Osteoblast (primary cell): ENCODE measurements at places on chromosomes 4 and X. TPM values are rescaled to one million over a fixed set of nuclear protein-coding genes. Genes with fewer than 3 reads are reported as not detected.

DNA sequence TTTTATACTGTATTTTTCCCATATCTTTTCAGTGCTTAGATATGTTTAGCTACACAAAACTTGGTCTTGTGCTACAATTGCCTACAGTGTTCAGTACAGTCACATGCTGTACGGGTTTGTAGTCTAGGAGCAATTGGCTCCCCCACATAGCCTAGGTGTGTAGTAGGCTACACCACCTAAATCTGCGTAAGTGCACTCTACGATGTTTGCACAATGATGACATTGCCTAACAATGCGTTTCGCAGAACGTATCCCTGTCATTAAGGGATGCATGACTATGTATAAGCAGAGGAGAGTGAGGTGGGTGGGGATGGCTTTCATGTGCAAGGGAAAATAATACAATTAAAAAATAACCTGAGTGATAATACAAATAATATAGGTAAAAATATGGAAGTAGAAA, 131.4 kb downstream of the GBA3 start:
- no peak for DNase-seq
- H3K27me3 ChIP-seq = no peaks in the 10 kb centered on the region
- H3K27ac ChIP-seq = no peak overlapping the region
- H3K36me3 ChIP-seq = no peaks in the 10 kb centered on the region

Gene PCDH11X
- under 0.01 TPM in 1 of 2 replicates, not detected in the other for total RNA-seq

Gene CT45A7
- not detected in 2 replicates for total RNA-seq

DNA sequence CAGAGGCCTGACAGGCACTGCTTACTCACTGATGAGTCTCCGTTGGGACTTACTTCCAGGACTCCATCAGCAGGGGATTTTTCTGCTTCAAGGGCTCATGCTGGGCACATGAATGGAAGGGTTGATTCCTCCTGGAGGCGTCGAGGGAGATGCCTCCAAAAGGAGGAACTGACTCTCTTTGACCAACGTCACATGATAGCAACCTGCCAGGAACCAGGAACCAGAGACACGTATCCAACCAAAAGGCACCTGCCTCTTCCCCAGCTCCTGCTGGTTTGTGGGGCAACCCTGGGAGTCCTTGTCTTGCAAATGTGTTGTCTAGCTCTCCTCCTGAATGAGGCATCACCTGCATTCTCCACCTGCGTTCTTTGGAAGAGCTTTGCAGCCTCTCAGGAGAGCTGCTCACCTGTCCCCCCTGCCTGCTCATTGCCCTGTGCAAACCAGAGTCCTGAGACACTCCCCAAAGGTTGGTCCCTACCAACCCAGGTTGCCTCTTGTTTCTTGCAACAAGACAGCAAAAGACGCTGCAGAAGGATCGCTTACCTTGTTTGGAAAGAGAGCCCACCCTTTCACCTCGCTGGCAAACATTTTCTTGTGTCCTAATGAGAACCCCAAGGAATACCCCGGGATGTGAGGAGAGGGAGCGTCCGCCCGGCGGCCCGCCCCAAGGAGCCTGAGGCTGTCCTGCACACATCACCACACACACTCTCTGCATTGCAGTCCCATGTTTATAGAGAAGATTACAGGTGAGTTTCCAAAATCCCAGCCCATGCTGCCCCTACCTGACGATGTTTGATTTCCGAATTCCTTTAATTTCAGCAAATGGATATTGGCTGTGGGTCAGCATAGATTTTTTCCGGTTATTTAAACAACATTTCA, 30.5 kb upstream of the SHOX start:
- no peaks in the 10 kb centered on the region for H3K4me1 ChIP-seq
- no peak overlapping the region for H3K27ac ChIP-seq
- H3K36me3 ChIP-seq = no peaks in the 10 kb centered on the region
- H3K27me3 ChIP-seq = no peaks in the 10 kb centered on the region

GRCh38 chr4:88535090-88535755, 11.6 kb upstream of the PYURF start:
- no peaks in the 10 kb centered on the region for H3K36me3 ChIP-seq
- H3K4me1 ChIP-seq = peaks cover 24% of the 10 kb centered on the region
- H3K27me3 ChIP-seq = no peaks in the 10 kb centered on the region
- no peak overlapping the region for H3K4me3 ChIP-seq
- H3K27ac ChIP-seq = peak overlapping the region; percentile 100
